Kidney glomerular epithelial cell (primary cell): ENCODE measurements at places on chromosomes 5 and 9.

DNA sequence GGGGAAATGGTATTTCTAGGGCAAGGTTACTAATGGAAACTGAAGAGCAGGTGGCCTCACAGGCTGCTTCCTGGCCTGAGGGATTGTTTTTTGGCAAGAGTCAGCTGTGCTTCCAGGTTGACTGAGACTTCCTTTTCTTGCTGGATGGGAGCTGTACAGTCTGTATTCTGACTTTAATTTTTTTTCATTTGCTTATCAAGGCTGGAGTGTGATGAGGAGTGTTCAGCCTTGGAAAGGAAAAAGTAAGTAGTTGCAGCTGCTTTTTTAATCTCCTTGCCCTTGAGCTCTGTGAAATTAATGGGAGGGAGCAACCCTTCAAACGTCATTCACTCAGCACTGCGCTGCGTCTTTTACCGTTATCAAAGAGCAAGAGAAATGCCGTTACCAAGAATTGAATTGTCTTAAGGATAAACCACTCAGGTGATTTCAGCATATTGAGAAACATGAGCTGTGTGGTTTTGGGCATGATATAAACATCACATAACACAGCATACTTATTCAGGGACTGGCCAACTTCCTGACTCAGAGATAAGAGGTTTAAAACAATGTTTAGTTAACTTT lies 47.6 kb downstream of the AQP7 start:
- no peak for DNase-seq

DNA sequence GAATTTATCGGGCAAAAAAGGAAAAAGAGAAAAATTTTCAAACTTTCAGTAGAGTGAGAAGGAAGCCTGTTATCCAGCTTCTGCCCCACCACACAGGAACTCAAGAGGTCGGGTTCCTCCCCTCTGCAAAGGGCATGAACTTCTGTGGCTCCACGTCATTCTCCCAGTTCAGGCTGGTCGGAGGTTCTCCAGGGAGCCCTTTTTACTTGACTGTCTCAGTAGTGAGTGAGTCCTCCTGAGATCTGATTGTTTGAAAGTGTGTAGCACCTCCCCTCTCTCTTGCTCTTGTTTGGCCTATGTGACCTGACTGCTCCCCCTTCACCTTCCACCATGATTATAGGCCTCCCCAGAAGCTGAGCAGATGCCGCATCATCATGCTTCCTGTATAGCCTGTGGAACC lies 9.7 kb downstream of the SPINK1 start:
- DNase-seq: no peak

- DNase-seq: no peak
Measured at GRCh38 chr5:74426506-74426905, 214.0 kb downstream of the ENC1 start.

DNA sequence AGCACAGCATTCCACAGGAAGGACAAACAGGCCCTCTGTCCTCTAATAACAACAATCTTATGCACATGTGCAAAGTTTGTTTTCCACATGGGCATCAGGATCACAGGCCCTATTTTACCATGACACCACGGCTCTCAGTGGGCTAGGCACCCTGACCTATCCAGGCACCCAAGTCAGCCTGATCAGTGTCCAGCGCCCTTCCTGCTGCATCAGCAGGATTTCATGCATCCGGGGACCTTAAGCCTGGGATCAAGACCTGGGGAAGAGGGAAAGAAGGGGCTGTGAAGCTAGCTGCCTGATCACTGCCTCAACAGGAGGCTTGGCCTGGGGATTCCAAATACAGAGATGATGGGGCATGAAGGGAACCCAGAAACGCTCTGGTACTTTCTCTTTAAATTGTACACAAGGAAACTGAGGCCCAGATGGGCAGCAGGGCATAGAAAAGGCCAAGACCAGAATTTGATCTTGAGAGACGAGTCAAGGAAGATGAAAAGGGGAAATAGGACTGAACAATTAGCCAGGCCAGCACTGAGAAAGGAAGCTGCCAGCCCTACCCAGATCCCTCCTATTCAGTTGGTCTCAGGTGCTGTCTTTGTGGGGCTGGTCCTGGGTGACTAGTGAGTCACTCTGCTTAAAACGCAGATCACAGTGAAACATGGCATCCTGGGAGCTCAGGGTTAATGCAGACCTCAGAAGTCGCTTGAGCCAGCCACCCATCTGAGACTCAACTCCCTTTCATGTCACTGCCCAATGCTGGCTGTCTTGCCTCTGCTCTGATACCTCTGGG lies 57.9 kb downstream of the SHB start:
- no peak for DNase-seq

DNA sequence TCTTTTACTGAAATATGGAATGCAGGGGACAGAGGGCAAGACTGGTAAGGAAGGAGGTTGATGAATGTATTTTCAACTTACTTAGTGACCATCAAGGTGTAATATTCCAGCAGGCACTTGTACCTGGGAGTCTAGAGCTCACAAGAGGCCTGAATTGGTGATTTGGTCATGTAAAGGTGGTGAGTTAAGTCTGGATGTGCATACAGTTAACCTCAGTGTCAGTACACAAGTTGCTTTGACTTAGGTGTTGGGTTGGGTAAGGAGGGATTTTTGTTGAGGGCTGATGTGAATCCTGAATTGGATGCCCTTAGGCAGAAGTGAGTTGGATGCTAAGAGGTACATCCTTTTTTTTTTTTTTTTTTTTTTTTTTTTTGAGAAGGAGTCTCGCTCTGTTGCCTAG lies 7.4 kb downstream of the SREK1 start:
- DNase-seq: no peak

- no peak for DNase-seq
Measured at GRCh38 chr5:158589939-158590338, 509.8 kb downstream of the EBF1 start.

DNA sequence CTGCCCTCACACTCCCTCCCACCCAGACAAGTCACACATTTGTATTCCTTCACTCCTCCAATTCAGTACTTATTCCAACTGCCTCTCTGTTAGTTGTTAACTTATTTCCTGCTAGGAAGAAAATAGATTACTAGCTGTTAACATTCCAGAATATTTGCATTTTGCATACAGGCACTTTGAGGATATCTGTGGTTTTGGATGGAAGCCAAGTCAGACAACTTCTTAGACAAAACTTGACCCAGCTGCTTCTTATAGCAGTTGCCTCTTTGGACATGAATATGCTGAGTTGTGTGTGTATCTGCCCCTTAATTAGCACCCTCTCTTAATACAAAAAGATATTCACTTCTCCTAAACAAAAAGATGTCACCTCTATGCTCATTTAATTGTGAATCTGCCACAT lies 1280.6 kb upstream of the ACO1 start:
- DNase-seq: peak; percentile 53

- no peak for DNase-seq
Measured at GRCh38 chr9:97397220-97397619, 14.7 kb upstream of the TDRD7 start.

DNA sequence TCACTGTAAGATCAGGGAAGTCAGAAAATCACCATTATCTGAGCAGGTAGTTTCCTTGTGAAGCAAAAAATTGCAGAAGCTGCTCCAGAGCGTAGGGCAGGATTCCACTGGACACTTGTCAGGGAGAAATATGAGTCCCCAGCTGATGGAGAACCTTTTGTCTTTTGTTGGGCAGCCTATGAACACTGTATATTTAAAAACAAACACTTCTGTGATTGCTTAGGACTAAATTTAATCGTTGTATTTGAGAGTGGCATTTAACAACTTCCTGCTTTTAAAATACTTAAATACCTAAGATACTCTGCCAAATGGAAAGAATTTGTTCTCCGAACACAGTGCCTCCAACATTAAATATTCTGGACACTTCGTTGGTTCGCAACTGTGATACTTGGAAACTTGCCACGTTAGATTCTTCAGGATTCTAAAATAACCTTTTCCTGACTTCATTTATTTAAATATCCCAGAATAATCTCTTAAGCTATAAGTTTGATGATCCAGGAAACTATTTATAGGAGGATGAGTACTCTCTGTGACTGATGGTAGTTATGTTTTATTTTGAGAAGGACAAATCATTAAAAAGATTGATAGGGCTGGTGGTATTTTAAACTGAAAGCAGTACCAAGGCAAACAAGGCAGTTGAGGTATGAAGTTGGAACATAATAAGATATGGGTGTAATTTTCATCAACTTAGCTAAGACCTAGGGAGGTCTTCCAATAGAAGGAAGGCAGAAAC lies 2.7 kb upstream of the HSPA4 start:
- peak; percentile 51 for DNase-seq

GRCh38 chr5:117394506-117395157 lies 820.0 kb upstream of the SEMA6A start:
- DNase-seq: no peak

DNA sequence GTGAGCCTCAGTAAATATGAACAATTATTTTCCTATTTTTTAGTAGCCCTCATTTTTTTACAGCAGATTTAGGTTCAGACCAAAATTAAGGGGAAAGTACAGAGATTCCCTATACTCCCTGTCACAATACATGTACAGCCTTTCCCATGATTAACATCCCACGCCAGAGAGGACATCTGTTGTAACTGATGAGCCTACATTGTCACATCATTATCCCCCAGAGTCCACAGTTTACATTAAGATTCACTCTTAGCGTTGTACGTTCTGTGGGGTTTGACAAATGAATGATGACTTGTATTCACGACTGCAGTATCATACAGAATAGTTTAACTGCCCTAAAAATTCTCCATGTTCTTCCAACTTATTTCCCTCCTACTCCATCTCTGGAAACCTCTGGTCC lies 262.3 kb upstream of the MSX2 start:
- no peak for DNase-seq

- DNase-seq: no peak
Measured at GRCh38 chr9:77427256-77427927, 220.7 kb downstream of the GNA14 start.

DNA sequence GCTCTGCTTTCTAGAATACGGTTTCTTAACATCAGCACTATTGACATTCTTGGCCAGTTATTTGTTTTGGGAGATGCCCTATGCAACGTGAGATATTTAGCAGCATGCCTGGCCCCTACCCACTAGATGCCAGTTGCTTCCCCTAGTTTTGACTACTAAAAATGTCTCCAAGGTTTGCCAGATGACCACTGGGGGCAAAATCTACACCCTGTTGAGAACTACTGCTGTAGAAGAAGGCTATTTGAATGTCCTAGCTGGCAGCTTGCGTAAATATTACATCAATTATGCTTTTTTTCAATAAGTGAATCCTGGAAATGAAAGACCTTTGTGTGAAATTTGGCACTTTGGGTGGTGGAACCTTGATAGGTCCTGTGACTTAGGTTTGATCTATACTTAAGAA lies 5.0 kb downstream of the NCBP1 start:
- DNase-seq: no peak

DNA sequence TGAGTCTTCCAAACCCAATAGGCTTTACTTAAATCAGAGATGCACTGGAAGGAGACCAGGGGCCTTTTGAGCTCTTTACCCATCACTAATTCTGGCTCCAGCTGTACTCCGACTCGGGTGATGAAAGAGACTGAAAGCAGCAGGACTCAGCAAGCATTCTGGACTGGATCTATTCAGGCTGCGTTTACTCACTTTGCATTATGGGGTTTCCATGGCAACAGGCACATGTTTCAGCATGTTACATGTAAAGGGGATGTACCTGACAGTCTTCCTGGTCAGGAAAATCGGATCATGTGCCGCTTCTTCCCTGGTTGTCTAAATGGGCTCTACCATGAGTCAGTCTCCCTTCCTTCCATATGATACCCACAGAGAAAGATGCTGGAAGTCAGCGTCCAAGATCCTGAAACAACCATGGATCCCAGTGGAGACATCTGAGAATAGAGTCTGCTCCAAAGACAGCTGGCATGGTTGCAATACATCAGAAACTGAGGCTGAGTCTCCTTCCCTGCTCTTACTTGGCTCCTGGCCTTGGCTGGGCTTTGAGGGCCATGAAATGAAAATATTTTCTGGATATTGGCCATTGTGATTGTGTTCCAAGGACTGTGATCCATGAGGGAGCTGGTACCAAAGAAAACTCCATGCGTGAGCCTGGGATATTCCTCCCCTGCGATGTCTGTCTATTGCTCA lies 102.5 kb upstream of the TNC start:
- no peak for DNase-seq

DNA sequence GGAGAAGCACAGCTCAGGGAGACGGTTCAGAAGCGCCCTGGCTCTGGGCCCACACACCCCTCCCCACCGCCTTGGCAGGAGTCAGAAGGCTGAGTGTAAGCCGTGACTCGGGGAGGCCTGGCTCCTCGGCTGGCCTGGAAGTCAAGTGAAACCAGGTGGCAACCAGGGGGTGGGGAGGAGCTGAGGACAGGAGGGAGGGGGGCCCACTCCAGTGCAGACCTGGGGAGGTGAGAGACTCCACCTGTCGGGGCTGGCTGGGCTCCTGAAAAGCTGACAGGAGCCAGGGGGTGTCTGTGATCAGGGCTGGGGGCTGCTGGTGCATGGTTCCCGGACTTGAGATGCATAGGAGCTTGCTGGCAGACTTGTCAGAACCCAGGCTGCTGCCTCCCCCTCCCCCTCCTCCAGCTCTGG lies 150.2 kb upstream of the PHYKPL start:
- DNase-seq: no peak

- DNase-seq: peak; percentile 13
Measured at GRCh38 chr9:125462861-125463291, 201.2 kb downstream of the GAPVD1 start.

DNA sequence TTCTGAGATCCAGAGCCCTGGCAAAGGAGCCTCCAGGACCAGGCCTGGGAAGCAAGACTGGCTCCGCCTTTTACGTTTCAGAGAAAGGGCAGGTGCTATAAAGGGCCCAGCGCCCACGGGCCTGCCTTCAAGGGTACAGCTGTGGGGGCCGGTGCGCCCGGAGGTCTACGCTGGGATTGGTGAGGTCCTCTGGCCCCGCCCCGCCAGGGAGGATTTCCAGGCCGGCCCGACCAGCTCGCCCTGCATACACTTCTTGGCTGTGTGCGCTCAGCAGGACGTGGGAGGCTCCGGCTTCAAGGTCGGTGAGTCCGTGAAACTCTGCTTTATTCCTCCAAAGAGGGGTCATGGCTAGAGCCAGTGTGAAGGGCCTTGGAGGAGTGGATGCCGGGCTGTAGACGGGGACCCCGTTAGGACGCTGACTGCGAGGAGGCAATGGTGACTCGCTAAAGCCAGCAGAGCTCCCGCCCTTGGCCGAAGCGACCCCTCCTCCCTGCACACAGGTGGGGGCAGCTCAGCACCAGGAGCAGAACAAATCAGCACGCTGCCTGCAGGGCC lies at the start of gene CKMT2:
TSS of gene CKMT2 (plus strand) at position 243 of the 555 bp plus-strand sequence. CDS start 17,811 bp downstream, outside the sequence.
- DNase-seq: peak; percentile 23

- no peak for DNase-seq
Measured at GRCh38 chr5:57416278-57416994, 66.2 kb downstream of the ACTBL2 start.

- no peak for DNase-seq
Measured at GRCh38 chr9:98861781-98862504, 54.5 kb downstream of the GALNT12 start.
